Activated CD4-positive, alpha-beta T cell treated with anti-CD3 and anti-CD28 coated beads, Interleukin-2, amount 10 ng/mL, durations not matched to agents 24 days and 14 days (primary cell): ENCODE measurements at places on chromosomes 5 and 9. TPM values are rescaled to one million over a fixed set of nuclear protein-coding genes. Genes with fewer than 3 reads are reported as not detected.
A peak's percentile ranks its signal among the peaks of the same experiment; 100 is the strongest.

DNA sequence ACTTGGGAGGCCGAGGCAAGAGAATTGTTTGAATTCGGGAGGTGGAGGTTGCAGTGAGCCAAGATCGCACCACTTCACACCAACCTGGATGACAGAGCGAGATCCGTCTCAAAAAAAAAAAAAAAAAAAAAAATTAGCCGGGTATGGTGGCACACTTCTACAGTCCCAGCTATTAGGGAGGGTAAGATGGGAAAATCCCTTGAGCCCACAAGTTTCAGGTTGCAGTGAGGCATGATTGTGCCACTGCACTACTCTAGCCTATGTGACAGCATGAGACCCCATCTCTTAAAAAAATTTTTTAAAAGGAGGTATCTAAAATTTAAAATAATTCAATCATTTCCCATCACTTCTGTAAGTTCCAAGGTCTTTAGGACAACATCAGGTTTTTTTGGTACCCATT, 26.0 kb downstream of the PSIP1 start:
- no peaks in the 10 kb centered on the region for H3K27me3 ChIP-seq
- H3K27ac ChIP-seq: no peak overlapping the region
- H3K36me3 ChIP-seq: peaks cover 49% of the 10 kb centered on the region
- no peak overlapping the region for H3K4me3 ChIP-seq

DNA sequence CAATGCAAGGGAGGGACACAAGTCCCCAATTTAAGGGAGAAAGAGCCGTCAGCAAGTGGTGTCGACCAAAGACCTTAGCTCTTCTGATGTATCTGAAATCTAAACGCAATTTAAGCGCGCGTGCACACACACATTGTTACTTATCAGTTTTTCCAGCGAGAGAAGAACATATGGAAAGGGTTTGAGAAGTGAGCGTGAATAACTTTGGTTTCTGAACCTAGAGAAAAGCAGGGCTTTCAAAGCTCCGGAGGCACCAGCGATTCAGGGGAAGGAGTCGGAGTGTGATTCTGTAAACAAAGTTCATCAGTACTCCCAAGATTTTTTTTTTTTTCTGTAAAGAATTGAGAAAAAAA, 191.8 kb downstream of the MEF2C start:
- peaks cover 7% of the 10 kb centered on the region for H3K4me1 ChIP-seq
- DNase-seq: no peak
- H3K27me3 ChIP-seq: peaks cover 91% of the 10 kb centered on the region
- peak overlapping the region; percentile 43 for H3K4me3 ChIP-seq

Gene SLC22A4
- 1.1 and 2.1 TPM in 2 replicates for total RNA-seq

DNA sequence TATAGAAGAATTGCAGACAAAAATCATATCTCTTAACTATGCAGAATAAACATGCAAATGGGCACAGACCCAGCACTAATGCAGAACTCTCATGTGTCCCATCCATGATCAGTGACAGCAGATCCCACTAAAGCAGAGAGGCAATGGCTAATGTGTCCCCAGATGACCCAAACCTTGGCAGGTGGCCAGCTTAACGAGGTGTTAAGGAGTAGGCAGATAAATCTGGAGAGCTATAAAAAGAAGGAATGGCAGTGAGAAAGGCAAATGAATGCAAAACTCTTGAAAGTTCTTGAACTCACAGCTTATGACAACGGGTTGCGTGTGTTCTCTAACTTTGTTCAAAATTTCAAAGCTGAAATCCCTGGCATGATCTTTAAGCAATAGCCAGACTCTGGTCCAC, 265.4 kb downstream of the RASEF start:
- no peaks in the 10 kb centered on the region for H3K4me1 ChIP-seq
- no peaks in the 10 kb centered on the region for H3K36me3 ChIP-seq
- DNase-seq: no peak
- H3K27ac ChIP-seq: no peak overlapping the region
- H3K4me3 ChIP-seq: no peak overlapping the region

Gene JMY
- 4.5 and 5.6 TPM in 2 replicates for total RNA-seq

DNA sequence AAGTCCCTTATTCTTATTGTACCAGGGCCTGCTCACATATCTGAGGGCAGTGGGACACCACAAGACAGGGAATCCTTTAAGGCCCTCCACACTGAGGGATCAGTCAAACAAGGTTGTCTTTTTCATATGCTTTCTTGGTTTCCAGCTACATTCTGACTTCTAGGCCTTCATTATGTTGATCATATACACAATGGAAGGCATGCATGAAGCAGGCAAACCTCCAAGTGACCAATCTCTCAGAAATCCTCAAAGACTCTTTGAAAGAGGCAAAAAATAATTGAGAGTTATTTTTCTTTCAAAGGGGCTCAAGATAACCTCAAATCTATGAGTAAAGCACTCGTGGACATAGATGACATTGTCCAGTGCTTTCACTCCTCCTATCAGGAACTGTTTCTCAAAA, 1195.9 kb upstream of the ACO1 start:
- no peak overlapping the region for H3K27ac ChIP-seq
- no peaks in the 10 kb centered on the region for H3K27me3 ChIP-seq
- no peak for DNase-seq
- no peaks in the 10 kb centered on the region for H3K4me1 ChIP-seq
- H3K4me3 ChIP-seq: no peak overlapping the region

Gene SPAAR
- total RNA-seq: not detected in 2 replicates

- peaks cover 6% of the 10 kb centered on the region for H3K36me3 ChIP-seq
- no peak overlapping the region for H3K4me3 ChIP-seq
- H3K4me1 ChIP-seq: peaks cover 13% of the 10 kb centered on the region
- no peak for DNase-seq
- no peaks in the 10 kb centered on the region for H3K27me3 ChIP-seq
Measured at GRCh38 chr5:173896631-173897030, 8.5 kb downstream of the CPEB4 start.

Gene HSPB3
- not detected in 2 replicates for total RNA-seq

DNA sequence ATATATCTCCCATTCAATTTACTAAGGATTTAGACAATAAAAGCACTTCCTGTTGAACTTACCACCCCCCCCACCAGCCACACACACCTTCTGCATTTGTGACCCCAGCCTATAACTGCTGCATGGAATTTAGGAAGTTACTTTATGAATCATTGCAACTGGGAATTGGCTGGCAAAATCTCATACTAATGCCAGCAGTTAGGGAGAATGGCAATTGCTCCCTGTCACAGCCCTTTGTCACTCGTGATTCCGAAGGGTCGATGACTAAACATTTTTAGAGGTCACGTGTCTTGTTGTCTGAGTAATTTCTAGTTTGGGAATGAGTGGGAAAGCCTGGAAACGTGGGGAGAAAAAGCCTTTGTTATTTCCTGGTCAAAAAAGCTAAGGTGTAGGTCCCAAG, 46.6 kb upstream of the PCA3 start:
- no peak overlapping the region for H3K4me3 ChIP-seq
- no peak for DNase-seq
- no peak overlapping the region for H3K27ac ChIP-seq
- H3K27me3 ChIP-seq: peaks cover 17% of the 10 kb centered on the region
- H3K36me3 ChIP-seq: no peaks in the 10 kb centered on the region

DNA sequence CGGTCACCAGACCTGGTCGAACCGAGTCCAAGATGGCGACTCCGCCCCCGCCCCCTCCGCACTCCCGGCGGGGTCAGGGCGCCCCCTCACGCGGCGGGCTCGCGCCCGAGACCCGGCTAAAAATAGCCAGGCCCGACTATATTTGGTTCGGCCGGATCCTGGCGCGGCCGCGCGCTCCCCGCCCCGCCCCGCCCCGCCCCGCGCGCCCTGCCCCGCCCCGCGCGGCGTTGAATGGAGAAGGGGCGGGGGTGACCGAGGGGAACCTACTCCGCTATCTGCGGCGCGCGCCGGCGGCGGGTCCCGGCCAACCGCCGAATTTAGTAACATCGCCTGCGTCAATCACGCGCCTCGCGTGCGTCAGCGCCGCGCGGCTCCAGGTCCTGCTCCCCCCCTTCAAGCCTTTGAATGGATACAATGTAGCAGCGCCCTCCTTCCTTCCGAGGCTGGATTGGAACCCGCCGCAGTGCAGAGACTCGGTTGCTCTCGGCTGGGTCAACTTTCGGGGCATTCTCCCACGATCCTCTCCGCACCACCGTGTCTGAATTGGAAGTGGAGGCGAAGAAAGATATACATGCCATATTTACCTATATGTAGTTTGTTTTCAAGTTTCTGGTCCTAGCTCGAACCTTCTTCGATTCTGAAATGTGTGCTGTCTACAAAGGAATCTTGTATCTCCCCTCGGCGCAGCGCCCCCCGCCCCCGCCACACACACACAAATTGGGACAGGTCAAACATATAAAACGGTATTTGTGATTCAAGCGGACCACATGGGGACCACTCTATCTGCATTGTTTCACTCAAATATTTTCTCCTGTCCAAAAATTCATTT, 1.6 kb upstream of the NR4A3 start:
- H3K27me3 ChIP-seq: peaks cover 27% of the 10 kb centered on the region
- peak; percentile 95 for DNase-seq
- H3K36me3 ChIP-seq: peaks cover 19% of the 10 kb centered on the region

GRCh38 chr5:1654786-1655495, 131.2 kb upstream of the LPCAT1 start:
- H3K27me3 ChIP-seq: peaks cover 33% of the 10 kb centered on the region
- no peaks in the 10 kb centered on the region for H3K36me3 ChIP-seq
- DNase-seq: no peak
- no peak overlapping the region for H3K27ac ChIP-seq
- H3K4me1 ChIP-seq: no peaks in the 10 kb centered on the region
- no peak overlapping the region for H3K4me3 ChIP-seq

DNA sequence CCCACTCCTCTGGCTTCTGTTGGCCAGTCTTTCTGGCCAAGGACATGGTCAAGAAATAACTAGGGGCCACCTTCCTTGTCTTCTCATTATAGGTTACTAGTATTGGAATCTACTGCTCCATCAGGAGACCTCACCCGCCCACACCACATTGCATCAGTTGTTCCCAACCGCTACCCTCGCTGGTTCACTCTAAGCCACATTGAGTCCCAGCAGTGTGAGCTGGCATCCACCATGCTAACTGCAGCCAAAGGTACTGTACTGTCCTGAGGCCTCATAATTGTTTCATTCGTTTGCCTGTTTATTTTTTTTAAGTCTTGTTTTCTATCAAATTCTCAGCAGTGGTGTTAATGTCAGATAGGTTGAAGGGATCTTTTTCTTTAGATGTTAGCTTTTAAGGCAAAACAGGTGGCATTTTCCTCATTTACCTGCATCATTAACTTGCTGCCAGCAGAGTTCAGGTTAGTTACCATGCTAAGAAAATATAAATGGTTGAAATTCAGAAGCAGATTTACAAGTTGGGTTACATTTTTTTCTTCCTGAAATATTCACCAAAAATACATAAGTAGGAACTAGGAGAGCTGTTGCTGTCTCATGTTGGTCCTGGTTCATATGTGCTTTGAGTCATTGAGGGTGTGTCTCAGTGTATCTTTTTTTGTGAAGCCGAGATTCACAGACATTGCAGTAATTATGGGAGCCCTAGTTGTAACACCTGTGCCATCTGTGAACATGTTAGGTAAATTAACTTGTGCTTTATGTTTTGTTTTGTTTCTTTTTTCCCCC, 206.9 kb downstream of the ZSWIM6 start:
- H3K4me1 ChIP-seq: peaks cover 11% of the 10 kb centered on the region
- H3K4me3 ChIP-seq: no peak overlapping the region
- H3K36me3 ChIP-seq: peaks cover 50% of the 10 kb centered on the region
- H3K27me3 ChIP-seq: no peaks in the 10 kb centered on the region
- H3K27ac ChIP-seq: no peak overlapping the region
